ENCODE measurements at places on chromosomes 16 and 17.
A peak's percentile ranks its signal among the peaks of the same experiment; 100 is the strongest.

GRCh38 chr16:60510208-60510607, 1526.0 kb downstream of the CDH8 start:
- DNase-seq, result no peak

GRCh38 chr17:57935833-57936807, 19.1 kb downstream of the CUEDC1 start:
- no peak for DNase-seq

GRCh38 chr17:27381007-27381501, 75.2 kb upstream of the KSR1 start:
- DNase-seq, result peak; percentile 60

DNA sequence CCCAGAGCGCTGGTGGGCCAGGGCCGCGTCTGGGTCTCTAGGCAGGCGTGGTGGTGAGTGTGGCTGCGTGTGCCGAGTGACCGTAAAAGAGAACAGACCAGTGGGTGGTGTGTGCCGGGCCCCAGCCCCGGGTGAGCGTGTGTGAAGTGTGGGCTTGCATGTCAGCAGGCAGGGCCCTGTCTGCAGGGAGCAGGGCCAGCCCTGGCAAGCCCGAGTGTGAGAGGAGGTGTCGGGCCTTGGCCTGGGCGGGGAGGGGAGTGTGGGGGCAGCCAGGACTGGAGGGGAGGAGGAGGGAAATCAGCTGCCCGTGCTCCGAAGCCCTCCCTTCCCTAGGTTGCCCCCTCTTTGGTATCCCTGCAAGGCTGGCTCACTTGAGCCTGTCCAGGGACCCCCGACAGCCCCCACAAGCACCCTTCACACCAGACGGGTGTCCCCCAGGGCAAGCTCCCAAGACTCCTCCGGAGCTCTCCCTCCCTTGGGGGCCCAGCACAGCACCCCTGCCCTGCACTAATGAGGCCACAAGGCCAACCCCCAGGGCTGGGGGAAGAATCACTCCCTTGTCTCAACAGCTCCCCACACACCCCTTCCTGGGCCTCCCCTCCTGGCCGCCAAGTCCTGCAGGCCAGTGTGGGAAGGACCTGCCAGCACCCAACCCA, 1.9 kb downstream of the USH1G start:
- DNase-seq, result no peak

GRCh38 chr17:50899005-50899460, 32.9 kb upstream of the TOB1 start:
- DNase-seq, result no peak

GRCh38 chr16:69150146-69150865, 17.9 kb downstream of the UTP4 start:
- peak; percentile 59 for DNase-seq
